NCI-H2081 treated with DMSO at 0.1 percent for 48 hours (cell line): ENCODE measurements at places on chromosomes 2 and 18.

GRCh38 chr18:22314001-22314400 lies 103.7 kb downstream of the CTAGE1 start:
- no peak for DNase-seq

GRCh38 chr18:70333757-70334156 lies 44.9 kb downstream of the SOCS6 start:
- no peak for DNase-seq

DNA sequence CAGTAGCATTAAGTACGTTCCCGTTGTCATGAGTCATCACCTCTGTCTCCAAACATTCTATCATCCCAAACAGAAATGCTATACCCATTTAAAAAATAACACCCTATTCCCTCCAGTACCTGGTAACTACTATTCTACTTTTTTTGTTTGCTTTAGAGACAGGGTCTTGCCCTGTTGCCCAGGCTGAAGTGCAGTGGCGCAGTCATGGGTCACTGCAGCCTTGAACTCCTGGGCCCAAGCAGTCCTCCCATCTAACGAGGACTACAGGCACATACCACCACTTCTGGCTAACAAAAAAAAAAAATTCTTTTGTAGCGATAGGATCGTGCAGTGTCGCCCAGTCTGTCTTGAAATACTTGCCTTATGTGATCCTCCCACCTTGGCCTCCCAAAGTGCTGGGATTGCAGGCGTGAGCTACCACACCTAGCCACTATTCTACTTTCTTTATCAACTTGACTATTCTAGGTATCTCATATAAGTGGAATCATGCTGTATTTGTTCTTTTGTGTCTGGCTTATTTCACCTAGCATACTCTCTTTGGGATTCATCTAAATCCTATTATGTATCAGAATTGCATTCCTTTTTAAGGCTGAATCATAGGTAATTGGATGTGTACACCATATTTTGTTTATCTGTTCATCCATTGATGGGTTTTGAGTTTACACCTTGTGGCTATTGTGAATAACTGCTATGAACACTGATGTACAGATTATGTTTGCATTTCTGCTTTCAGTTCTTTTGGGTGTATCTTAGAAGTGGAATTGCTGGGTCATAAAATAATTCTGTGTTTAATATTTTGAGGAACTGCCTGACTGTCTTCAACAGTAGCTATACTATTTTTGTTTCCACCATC lies 14.4 kb downstream of the ZCCHC2 start:
- no peak for DNase-seq

DNA sequence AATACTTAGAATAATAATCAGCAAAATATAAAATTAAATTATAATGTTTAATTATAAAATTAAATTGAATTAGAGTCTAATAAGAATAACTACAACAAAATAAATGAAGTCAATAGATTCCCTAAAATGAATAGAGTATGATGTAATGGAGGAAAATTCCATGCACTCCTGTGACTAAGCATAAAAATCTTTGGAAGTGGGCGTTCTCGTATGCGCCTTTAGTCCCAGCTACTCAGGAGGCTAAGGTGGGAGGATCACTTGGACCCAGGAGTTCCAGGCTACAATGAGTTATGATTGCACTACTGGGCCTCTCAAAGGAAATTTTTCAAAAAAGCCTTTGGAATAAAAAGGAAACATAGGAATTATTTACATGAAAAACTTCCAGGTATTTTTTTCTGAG lies 955.4 kb upstream of the POU3F3 start:
- DNase-seq: no peak

- DNase-seq: no peak
Observed at GRCh38 chr2:8592736-8593135, 89.1 kb upstream of the ID2 start.

GRCh38 chr2:219003267-219003634 lies 10.0 kb upstream of the CRYBA2 start:
- no peak for DNase-seq

DNA sequence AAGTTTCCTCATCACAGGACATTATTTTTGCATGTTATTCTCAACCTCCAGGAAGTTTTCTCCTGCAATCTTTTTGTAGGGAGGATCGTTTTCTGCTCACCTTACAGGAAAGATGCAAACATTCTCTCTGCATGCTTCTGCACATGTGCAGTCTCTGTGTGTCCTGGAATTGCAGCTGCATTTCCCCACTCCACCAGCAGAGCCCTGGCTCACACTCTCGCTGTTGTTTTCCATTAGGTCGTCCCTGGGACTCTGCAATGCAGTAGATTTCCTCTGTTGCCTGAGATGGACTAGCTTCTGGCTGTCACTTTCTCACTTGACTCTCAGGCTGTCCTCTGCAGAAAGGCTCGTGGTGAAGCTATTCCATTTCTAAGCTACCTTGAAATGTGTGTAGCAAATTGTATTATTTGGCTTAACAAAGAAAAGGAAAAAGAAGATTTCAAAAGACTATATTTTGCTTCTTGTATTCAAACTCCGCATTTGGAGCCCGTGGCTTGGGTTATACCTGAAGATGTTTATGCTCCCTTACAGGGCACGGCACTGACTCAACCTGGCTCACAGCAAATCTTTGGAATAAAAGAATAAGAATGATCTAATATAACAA lies 346.7 kb downstream of the RAD51AP2 start:
- no peak for DNase-seq

- no peak for DNase-seq
Observed at GRCh38 chr18:54766634-54767033, 61.6 kb upstream of the RAB27B start.

- no peak for DNase-seq
Observed at GRCh38 chr2:101038455-101039255, 36.6 kb downstream of the RPL31 start.

GRCh38 chr2:28982381-28982950 lies 1.4 kb downstream of the TOGARAM2 start:
- DNase-seq: no peak

DNA sequence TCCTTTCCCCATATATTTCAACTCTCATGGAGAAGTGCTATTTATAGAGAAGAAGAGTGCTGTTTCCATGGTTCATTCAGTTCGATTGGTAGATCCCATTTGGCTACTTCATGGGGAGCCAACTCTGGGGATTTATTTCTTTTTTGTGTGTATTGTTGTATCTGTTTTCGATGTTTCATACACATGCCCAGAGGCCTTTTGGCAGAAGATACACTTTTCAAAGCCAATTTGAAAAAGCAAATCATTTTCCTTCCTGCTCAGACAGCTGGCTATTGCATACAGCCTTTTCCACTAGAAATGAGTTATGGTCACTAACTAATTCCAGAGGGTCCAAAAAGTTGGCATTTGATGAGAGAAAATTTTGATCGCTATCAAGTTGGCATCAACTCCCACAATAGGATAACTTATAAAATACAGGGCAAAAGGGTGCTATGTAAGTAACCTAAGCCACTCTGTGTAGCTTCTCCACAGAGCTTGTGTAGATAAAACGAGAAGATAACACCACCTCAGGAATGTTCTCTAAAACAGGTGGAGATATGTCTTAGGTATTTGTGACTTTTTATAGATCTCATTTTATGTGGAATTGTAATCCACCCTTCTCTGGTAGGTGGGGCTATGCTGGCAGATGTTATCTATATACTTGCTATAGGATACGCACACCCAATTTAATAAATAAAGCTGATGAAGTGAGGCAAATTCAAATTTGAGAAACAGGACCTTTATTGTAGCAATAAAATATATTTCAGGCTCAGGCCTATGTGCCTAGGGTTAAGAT lies 798.5 kb downstream of the SATB2 start:
- DNase-seq: peak; percentile 86

DNA sequence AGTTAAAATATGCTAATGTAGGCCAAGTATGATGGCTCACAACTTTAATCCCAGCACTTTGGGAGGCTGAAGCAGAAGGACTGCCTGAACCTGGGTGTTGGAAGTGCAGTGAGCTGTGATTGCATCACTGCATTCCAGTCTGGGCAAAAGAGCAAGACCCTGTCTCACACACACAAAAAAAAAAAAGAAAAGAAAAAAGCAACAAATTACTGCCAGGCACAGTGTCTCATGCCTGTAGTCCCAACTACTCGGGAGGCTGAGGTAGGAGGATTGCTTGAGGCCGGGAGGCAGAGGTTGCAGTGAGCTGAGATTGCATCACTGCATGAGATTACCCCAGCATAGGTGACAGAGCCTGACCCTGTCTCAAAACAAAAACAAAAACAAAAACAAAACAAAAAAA lies 110.6 kb downstream of the PRELID3A start:
- no peak for DNase-seq

DNA sequence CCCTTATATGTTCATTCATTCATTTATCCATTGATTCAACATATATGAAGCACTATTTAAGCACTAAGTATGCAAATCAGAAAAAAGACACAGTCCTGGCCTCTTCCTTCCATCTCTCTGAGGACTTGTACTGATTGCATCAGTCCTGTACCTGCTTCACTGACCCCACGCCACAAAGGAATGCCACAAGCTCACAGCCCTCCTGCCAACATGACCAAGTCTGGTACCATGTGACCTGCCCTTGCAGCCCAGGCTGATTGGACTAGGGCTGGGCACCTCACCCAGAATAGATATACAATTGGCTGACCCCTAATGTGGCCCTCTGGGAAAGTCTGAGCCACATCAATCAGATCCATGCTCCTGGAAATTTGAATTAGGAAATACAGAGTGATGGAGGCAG lies 196.6 kb downstream of the AGPS start:
- no peak for DNase-seq

DNA sequence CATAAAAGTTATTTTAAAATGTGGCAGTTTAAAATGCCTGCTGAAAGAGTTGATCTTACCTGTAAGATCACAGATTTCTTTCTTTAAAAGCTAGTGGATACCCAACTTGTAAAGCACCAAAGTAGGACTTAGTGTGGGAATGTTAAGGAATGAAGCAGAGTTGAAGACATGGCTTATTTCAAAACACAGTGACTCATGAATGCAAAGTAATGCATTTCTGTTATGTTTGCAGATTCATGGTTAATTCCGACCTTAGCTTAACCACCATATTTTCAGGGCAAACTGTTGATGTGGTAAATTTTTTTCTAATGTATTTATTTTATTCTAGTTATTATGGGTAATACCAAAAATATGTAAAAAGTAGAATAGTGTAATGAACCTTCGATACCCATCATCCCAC lies 206.8 kb upstream of the FOSL2 start:
- DNase-seq: no peak

- no peak for DNase-seq
Observed at GRCh38 chr2:26959331-26959730, 11.1 kb upstream of the MAPRE3 start.

DNA sequence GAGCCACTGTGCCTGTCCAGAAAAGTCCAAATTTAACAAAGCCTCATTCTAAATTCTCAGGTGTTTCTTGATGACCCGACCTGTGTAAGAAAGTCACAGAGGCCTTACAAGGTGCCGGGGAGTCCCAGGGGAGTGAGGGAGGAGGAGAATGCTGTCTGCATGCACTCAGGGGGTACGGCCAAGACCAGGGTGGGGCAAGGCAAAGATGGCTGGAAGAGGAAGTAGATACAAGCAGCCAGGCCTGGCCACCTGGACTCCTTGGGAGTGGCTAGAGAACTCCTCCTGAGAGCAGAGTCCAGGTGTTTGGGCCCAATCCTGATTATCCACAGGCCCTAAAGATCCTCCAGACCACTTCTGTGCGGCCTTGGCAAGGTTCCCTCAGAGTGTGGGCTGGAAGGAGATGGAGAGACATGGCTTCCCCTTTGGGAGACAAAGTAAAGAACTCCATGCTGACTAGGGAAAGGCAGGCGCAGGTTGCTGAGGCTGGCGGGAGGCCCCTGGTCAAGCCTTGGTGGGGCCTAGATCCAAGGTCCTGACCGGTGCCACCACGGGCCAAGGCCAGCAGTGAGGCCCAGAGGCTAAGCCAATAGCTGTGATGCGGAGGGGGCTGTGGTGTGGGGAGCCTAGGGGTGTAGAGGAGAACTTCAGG lies 74.7 kb downstream of the COPS8 start:
- DNase-seq: no peak

DNA sequence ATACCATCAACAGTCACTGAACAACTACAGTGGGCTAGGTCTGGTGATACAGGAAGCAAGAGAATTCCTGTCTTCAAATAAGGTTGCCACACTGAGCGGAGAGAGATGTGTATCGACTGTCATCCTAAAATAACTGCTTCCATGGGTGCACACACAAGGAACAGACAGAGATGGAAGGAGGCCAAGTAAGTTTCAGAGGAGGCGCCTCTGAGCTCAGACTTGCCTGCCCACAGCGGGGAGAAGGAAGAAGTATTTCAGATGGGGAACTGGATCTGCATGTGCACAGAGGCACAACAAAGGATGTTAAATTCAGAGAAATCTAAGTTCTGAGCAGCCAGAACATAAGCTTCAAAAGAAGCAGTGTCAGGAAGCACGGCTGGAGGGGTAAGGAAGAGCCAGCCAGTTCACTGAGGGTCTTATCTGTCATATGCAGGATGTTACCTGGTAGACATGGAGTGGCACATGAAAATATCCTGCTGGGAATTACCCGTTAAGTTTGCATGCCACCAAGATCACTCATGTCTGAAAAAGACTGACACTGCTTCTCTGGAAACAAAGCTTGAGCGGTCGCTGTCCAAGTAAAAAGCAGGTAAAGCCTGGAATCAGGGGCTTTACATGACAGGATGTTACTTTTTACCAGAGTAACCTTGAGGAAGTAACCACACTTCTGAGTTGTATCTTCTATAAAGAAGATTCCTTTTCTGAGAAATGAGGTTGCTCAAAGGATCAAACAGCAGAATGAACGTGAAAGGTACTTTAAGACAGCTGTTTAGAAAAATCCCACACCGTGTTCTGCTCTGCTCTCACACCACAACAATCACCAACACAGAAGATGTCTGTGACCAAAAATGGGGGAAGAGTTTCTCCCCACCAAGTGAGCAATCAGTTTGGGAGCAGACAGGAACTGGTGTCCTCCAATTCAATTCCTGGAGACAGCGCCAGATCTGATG lies 260.2 kb downstream of the NBAS start:
- DNase-seq: no peak

DNA sequence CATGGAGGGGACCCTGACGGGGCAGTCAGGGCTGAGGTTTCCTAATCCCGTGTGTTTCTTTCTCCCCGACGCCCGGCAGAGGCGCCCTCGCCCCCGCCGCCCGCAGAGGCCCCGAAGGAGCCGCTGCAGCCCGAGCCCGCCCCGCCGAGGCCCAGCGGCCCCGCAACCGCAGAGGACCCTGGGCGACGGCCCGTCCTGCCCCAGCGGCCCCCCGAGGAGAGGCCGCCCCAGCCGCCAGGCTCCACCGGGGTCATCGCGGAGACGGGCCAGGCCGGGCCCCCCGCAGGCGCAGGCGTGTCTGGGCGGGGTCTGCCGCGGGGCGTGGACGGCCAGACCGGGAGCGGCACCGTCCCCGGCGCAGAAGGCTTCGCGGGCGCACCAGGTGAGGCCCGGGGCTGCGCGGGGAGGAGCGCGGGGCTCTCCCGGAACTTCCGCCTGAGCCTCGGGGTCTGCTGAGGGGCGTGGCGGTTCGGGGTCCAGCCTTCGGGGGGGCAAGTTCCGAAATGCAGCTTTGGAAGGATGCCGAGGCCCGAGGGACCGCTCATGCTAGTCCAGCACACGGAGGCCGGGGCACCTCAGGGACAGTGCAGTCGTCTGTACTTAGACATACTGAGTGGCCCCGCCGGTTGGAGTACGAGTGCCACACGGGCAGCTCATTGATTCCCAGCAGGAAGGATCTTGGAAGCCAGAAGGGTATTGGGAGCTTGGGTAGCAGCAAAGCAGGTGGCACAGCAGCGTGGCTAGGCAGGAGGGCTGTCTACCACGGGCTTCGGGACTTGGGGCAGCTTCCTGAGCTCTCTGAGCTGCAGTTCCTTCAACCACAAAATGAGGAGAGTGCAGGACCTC lies 60.1 kb downstream of the EMILIN2 start:
- no peak for DNase-seq

GRCh38 chr2:134206031-134206430 lies 47.8 kb upstream of the MGAT5 start:
- no peak for DNase-seq

- DNase-seq: no peak
Observed at GRCh38 chr2:120979921-120980320, 244.3 kb downstream of the GLI2 start.
